Hypothalamus (tissue), 51 donors: ENCODE measurements at places on chromosomes 5 and 9.

DNA sequence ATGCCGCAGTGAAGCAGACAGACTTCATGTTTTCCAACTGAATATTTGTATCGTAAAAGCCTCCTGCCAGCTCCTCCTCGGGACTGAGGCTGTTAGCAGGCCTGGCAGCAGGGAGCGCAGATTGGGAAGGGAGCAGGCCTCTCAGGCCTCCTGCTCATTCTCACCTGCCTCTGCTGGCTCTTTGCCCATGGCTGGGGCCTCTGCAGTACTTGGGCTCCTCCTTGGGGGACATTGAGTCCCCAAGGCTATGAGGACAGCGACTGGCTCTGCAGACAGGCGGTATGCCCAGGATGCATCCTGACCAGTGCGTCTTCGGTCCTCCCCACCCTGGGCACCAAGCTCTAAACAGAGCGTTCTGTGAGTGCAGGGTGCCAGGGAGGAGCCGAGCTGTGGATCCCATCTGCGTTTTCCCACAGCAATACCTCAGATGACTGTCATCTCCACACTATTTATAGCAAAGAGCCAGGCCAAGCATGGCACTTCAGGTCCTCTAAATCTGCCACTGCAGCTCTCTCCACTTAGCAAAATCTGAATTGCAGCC, 38.7 kb downstream of the TSTD2 start:
- DNase-seq = no peak

DNA sequence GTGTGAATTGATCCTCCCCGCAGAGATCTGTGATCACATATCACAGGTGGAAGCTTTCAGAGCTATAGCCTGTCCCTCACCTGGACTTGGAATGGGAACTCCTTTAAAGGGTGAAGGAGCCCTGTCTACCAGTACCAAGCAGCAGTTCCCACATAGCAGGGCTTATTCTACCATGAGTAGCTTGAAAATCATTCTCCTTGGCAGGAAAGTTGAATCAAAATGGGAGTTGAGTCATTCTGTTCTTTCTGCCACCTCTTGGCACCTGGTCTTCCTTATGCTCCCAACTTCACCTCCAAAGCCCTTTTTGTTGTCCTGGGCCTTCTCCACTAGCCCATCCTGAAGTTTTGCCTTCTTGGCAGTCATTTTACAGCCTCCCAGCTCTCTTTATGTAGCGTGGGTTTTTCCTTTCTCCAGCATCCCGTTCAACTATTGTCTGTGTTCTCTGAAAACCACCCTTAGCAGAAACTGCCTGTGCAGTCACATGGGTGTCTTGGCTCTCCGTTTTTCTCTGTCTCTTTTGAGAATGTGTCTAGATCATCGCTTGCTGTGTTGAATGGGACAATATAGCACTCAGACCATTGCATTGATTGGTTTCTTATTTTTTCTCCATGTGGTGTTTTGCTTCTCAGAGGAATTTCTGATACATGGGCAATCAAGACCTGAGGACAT, 222.2 kb downstream of the AOPEP start:
- DNase-seq = no peak

DNA sequence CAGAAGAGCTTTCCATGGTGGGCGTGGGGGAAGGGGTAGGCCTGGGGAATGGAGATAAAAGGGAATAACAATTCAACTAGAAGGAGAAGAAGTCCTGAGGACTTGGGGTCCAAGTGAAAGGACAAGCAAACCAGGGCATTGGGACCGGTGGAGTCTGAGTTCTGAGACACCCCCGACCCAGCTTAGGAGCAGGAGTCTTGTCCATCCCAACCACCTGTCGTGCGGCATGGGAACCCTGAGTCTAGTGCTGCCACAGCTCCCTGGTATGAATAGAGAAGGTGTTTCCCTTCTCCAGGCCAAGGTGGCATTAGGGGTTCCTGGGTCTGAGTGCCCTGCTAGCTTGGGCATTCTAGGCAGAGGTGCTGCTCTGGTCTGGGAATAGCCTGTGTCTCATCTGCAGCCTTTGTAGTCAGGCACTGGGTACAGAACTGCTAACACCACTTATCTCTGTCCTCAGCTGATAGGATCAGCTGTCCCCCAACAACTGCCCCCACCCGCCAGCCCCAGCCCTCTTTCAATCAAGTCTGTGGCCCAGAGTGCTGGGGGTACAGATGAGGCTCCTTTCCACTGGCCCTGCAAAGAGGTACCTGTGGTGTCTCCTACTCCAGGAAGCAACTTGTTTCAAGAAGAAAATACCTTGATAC, 9.9 kb downstream of the HNRNPAB start:
- no peak for DNase-seq

GRCh38 chr5:124919076-124919475, 172.6 kb upstream of the ZNF608 start:
- DNase-seq = no peak

GRCh38 chr5:138128334-138128733, 10.9 kb downstream of the NME5 start:
- no peak for DNase-seq

- DNase-seq = no peak
These were observed 62.3 kb downstream of the ACER2 start for GRCh38 chr9:19470981-19471650.

- no peak for DNase-seq
These were observed 27.3 kb upstream of the EDIL3 start for GRCh38 chr5:84411832-84412605.

DNA sequence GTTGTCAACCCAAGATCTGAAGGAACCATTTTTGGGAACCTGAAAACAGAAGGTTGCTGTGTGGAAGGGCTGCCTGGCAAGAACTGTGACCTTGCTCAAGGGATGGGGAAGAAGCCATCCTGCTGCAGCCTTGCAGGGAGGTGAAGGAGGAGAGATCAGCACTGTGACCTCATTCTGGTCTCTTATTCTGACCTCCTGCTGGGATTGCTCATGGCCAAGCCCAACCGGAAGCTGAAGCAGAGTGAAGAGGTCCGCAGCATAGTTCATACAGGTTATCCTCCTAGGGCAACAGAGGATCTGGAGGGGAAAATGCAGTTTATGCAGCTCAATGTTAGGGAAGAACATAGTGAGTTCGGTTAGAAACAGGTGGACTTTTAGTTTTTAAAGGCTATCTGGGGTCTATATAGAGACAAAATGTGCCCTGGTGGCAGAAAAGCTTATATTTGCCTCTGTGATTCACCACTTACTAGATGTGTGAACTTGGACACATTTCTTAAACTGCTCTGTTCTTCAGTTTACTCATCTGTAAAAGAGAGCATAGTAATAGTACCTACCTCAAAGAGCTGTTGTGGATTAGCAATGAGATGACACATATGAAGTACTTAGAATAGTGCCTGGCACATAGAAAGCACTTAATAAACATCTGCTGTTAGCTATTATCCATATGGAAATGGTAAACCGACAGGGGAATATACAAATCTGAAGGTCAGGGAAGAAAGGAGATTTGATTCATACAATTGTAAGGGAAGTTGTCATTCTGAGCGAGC, 57.9 kb upstream of the BNC2 start:
- DNase-seq = no peak

DNA sequence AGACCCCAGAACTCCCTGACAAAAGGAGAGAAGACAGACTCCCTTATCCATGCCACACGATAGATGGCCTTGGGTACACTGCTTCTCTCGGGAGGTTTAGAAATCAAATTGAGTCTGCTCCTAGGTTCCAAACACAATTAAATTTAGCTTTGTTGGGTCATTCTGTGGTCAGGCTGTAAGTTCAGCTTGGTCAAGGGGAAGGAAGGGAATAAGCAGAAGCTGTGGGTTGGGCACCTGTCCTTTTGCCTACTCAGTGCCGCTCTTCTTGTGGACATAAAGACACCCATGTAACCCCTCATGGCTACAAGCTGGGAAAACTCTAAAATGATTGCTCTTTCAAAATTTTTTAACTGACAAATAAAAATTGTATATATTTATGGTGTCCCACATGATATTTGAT, 19.1 kb upstream of the AK3 start:
- no peak for DNase-seq

- DNase-seq = no peak
These were observed 30.7 kb downstream of the ZNF354A start for GRCh38 chr5:178699681-178700253.

DNA sequence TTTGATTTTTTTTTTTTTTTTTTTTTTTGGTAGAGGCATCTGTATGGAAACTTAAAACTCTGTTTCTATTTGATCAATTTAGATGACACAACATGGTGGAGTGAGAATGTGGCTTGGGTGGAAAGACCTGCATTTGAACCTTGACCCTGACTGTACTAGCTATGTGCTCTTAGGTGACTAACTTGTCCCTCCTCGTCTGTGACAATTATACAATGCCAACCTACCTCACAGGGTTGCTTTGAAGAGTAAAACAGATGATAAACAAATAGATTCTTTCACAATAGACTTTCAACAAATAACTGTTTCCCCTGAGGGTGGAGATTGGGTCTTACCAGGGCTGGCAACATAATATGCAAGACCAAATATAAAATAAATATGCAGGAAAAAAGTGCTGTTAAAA, 109.3 kb downstream of the CRB2 start:
- DNase-seq = no peak

DNA sequence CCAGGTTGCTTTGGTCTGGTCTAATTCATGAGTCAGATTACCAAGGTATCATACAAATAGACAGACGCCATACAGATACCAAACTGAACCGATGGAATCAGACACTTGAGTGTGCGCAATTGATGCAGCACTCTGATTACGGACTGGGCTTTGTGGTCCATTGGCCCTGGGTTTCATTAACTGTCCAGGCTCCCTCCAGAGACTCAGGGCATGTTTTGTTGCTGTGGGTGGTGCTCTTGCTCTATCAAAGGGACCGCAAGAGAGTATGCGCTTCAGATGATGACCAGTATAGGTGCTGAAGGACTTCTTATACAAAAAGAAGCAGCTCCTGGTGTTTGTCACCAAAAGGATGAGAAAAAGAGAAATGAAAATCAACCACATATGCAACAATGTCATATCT, 36.9 kb upstream of the ANKRD55 start:
- DNase-seq = no peak

- no peak for DNase-seq
These were observed 31.3 kb downstream of the TNFSF15 start for GRCh38 chr9:114774524-114774923.

DNA sequence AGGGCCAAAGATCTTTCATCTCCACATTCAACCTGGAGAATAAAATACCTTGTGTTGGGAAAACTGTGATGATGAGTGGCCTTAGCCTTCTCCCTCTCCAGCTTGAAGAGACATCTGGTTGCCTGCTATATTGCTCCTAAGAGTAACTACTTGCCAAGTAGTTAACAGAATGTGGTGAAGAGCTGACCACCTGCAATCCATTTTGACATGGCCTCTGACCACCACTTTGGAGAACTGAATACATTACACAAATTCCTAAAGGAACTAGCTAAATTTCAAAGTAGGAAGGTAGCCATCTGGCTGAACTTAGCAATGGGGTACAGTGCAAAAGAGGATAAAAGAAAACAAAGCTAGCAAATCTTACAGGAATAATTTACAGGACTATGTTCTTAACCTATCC, 7.2 kb downstream of the TBCA start:
- no peak for DNase-seq

GRCh38 chr5:57532513-57533497, 50.2 kb upstream of the ACTBL2 start:
- DNase-seq = no peak

- DNase-seq = no peak
These were observed 104.4 kb upstream of the GNA14 start for GRCh38 chr9:77752554-77752953.

DNA sequence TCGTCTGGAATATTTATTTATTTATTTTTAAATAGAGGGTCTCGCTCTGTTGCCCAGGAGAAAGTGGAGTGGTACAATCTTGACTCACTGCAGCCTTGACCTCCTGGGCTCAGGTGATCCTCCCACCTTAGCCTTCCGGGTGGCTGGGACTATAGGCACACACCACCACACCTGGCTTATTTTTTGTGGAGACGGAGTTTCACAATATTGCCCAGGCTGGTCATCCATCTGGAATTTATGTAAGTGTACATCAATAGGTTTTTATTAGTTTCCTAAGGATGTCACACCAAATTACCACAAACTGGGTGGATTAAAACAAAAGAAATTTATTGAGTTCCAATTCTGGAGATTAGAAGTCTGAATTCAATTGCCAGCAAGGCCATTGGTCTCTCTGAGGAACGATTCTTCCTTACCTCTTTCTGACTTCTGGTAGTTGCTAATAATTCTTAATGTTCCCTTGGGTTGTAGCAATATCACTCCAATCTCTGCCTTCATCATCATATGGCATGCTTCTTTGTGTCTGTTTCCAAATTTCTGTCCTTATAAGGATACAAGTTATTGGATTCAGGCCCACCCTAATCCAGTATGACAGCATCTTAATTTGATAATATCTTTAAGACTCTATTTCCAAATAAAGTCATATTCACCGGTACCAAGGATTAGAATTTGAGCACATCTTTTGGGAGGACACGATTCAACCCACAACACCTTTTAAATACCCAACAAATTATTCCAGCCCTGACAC, 16.3 kb upstream of the RAD23B start:
- DNase-seq = no peak

DNA sequence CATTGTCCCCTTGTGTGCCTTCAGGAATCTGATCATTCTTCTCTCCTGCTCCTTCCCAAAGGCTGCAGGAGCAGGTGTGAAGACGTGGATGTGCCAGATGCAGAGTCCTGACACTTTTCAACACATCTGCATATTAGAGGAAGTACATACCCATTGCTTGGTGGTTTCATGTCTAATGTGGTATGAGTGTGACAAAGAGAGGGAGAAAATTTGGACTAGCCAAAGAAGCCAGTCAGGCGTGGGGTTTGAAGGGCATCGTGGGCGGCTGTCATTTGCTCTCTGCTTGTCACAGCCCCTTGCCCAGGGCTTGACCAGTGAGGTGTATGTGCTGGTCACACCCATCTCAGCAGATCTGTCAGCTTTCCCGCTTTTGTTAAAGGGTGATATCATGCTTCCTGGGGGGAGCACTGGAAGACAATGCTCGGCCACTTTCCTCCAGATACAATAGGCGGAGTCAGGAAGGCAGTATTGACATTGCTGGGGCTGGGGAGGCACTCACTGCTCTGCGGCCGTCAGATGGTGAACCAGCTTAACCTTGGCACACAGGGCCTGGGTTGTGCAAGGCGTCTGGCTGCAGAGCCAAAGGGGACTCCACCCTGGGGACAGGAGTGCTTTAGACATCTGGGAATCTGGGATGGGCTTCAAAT, 8.6 kb downstream of the TEK start:
- no peak for DNase-seq

GRCh38 chr9:131008909-131009618, at the start of gene LAMC3:
LAMC3 (plus strand) TSS chr9:131009174; CDS start chr9:131009215, 41 bp downstream.
- DNase-seq = no peak

DNA sequence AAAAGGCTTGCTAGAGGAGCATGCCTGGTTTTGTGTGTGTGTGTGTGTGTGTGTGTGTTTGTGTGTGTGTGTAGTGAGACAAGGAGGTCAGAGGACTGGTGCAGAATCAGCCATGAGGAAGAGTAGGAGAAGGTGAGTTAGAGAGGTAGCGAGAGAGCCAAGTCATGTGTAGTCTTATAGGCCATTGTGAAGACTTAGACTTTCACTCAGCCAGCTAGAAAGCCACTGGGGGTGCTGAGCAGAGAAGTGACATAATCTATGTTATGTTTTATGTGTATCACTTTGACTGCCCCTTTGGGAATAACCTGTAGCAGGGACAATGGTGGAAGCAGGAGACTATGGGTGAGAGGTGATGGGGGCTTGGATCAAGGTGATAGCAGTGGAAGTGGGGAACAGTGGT, 180.5 kb upstream of the CLINT1 start:
- DNase-seq = no peak

- no peak for DNase-seq
These were observed 133.3 kb downstream of the CACNA1B start for GRCh38 chr9:138010861-138011260.
